ENCODE measurements at places on chromosomes 13 and 19.

DNA sequence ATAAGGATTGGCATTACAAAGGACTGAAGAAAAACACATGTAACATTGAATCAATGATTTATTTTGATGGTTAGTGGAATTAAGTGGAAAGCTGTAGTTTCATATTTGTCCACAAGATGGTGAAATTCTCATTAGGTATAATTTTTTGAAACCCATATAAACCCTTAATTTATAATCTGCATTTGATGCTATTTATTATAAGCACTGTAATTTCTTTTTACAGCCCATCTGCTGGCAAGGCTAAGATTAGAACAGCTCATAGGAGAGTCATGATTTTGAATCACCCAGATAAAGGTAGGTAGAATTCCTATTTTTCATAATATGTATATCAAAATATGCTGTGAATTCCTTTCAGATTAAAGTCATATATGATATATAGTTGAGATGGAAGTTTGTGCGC is 62.2 kb downstream of the DNAJC15 start:
- H3K36me3 ChIP-seq: peaks cover 25% of the 10 kb centered on the region
- H3K4me3 ChIP-seq: no peak overlapping the region
- H3K27me3 ChIP-seq: no peaks in the 10 kb centered on the region
- H3K4me1 ChIP-seq: peaks cover 10% of the 10 kb centered on the region
- DNase-seq: no peak

- no peak overlapping the region for H3K27ac ChIP-seq
- DNase-seq: no peak
- H3K27me3 ChIP-seq: no peaks in the 10 kb centered on the region
- peaks cover 35% of the 10 kb centered on the region for H3K4me1 ChIP-seq
- peaks cover 73% of the 10 kb centered on the region for H3K36me3 ChIP-seq
Measured at GRCh38 chr19:35170359-35171061, 16.0 kb downstream of the FXYD5 start.

GRCh38 chr19:15432018-15432494 is 13.3 kb upstream of the AKAP8L start:
- H3K36me3 ChIP-seq: peaks cover 17% of the 10 kb centered on the region
- no peak for DNase-seq
- no peaks in the 10 kb centered on the region for H3K27me3 ChIP-seq

- H3K4me1 ChIP-seq: peaks cover 28% of the 10 kb centered on the region
- DNase-seq: peak; percentile 99
- no peaks in the 10 kb centered on the region for H3K27me3 ChIP-seq
- no peak within 1 kb of the TSS for H3K27ac ChIP-seq
- H3K4me3 ChIP-seq: no peak within 1 kb of the TSS
Measured at GRCh38 chr19:42268704-42269477, at the start of gene CIC. CIC (plus strand) TSS chr19:42269252; CDS start chr19:42271784, 2,532 bp downstream.

DNA sequence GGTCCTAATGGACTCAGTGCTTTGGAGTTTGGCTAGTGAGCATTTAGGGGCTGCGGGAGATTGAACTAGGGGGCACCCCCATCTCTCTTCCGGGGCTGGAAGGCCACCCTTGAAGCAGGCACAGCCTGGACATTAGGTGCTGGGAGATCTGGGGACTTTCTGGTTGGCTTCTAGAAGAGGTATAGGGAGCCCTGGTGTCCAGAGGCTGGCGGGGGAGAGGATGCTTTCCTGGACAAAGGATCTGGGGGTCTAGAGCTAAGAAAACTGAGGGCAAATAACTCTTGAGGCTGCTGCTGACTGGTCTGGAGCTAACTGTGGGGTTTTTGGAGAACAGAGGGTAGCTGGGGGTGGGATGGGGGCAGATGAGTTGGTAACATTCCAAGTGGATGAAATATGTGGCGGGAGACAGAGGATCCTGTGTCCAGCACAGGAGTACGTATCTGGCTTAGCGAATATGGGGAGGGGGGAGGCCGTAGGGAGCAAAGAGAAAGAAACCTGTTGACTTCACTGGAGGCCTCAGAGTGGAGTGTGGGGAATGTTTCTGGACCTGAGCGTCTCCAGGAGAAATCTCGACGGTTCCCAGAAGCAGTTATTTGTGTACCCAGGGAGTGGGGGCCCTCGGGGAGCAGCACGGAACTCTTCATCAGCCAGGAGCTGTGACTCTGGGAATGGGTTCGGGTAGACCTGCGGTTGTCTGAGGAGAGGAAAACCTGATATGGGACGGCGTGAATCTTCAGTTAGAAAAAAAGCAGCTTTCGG is 1.4 kb downstream of the HNRNPUL1 start:
- peak overlapping the region; percentile 100 for H3K27ac ChIP-seq
- H3K36me3 ChIP-seq: peaks cover 35% of the 10 kb centered on the region
- peak overlapping the region; percentile 89 for H3K4me3 ChIP-seq

DNA sequence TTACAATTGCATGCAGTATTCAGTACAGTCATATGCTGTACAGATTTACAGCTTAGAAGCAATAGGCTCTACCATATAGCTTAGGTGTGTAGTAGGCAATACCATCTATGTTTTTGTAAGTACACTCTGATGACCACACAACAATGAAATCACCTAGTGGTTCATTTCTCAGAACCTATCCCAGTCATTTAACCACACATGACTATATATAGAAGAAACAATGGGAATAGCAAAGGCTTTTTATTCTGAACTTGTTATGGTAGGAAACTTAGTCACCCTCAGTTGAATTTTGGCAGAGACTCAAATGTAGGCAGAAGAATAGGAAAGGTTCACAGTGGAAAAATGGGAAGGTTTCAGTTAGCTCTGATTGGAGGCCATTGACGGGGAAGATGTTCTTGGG is 1075.1 kb upstream of the MIR17HG start:
- no peaks in the 10 kb centered on the region for H3K4me1 ChIP-seq
- no peak overlapping the region for H3K4me3 ChIP-seq
- H3K27me3 ChIP-seq: no peaks in the 10 kb centered on the region

DNA sequence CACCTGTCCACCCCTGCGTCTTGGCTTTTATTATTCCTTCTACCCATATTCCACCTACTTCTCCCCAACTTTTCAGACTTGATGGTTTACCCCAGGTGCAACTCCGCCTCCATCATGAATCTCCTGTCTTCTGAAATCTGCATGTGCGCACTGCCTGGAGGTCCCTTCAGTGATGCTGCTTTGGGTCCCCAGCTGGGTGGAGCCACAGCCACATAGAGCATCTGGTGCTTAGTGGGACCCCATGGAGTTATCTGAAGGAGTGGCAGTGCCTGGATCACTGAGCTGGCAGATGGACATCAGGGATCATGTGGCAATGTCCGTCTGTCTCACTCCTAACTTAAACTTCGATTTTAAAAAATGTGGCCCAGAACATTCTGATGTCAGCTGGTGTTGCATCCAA is 13.5 kb downstream of the ZNF536 start:
- no peaks in the 10 kb centered on the region for H3K4me1 ChIP-seq
- H3K27ac ChIP-seq: no peak overlapping the region
- H3K36me3 ChIP-seq: no peaks in the 10 kb centered on the region
- no peak overlapping the region for H3K4me3 ChIP-seq
- DNase-seq: no peak
- no peaks in the 10 kb centered on the region for H3K27me3 ChIP-seq

- no peak for DNase-seq
- no peak overlapping the region for H3K4me3 ChIP-seq
- H3K4me1 ChIP-seq: peaks cover 5% of the 10 kb centered on the region
- no peak overlapping the region for H3K27ac ChIP-seq
- H3K36me3 ChIP-seq: peaks cover 45% of the 10 kb centered on the region
- no peaks in the 10 kb centered on the region for H3K27me3 ChIP-seq
Measured at GRCh38 chr13:52421216-52421615, 15.2 kb upstream of the THSD1 start.

DNA sequence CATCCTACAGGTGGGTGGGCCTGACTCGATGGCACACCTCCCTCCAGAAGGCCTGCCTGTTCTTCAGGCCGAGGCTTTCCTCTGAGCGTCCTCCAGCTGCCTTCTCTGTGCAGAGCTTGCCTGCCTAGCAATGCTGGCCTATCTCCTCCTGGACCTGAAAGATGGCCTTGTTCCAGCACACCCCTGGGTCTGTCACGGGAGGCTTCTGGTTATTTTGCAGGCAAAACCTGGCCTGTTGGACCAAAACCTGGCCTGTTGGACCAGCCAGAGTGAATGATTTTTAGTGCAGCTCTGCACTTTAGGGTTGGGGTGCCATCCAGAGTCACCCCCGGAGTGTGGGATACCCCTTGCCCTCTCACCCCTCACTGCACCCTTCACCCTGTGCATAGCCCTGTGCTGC is 128.4 kb downstream of the KATNAL1 start:
- H3K4me1 ChIP-seq: peaks cover 2% of the 10 kb centered on the region
- H3K27ac ChIP-seq: no peak overlapping the region
- peaks cover 2% of the 10 kb centered on the region for H3K27me3 ChIP-seq
- no peak for DNase-seq
- H3K36me3 ChIP-seq: no peaks in the 10 kb centered on the region

- no peaks in the 10 kb centered on the region for H3K27me3 ChIP-seq
- DNase-seq: no peak
- no peak overlapping the region for H3K27ac ChIP-seq
- H3K4me3 ChIP-seq: no peak overlapping the region
Measured at GRCh38 chr19:21434516-21434915, 37.6 kb downstream of the ZNF493 start.

DNA sequence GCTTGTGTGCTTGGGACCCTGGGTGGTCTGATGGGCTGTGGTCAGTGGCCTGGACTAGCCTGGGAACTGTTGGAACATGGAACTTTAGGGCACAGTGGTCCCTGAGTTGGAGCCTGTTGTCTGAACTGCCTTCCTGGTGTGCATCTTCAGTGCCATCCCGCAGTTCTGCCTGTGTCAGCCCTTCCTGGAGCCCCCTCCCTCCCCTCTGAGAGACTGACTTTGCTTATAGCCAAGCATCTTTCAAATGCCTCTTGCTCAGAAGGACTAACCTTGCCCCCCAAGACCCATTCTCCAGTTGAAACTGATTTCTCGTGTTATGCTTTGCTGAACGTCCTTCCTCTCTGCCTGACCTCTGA is 14.3 kb downstream of the MAU2 start:
- peaks cover 26% of the 10 kb centered on the region for H3K36me3 ChIP-seq
- H3K27ac ChIP-seq: no peak overlapping the region
- H3K4me3 ChIP-seq: no peak overlapping the region
- no peaks in the 10 kb centered on the region for H3K27me3 ChIP-seq

DNA sequence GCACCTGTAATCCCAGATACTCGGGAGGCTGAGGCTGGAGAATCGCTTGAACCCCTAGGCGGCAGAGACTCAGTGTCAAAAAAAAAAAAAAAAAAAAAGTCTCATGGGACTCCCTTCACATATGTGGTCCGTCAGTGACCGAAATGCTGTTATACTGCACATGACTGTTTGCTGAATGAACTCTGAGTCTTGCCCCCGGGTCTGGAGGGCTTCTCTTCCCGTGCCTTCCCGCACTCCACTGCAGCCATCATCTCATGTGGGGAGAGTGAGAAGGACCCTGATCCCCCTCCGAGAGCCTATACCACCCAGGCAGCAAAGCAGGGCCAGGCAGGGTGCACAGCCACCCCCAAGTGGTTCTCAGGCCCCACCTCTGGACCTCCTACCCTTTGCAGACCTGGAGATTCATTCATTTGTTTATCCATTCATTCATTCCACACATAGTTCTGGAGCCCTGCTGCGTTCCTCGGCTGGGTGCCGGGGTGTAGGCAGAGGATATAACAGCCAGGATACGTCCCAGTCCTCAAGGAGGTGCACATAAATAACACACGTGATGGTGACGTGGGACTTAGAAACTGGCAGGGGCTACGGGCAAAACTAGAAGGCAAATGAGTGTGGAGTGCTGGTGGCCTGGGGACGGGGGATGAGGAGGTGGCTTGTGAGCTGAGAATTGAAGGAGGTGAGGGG is 14.2 kb downstream of the NDUFA11 start:
- no peaks in the 10 kb centered on the region for H3K36me3 ChIP-seq
- DNase-seq: no peak
- H3K27ac ChIP-seq: no peak overlapping the region
- H3K4me1 ChIP-seq: no peaks in the 10 kb centered on the region

GRCh38 chr19:441213-441836 is 19.5 kb downstream of the SHC2 start:
- no peaks in the 10 kb centered on the region for H3K36me3 ChIP-seq
- no peak overlapping the region for H3K27ac ChIP-seq
- H3K4me1 ChIP-seq: no peaks in the 10 kb centered on the region
- no peak overlapping the region for H3K4me3 ChIP-seq
- no peaks in the 10 kb centered on the region for H3K27me3 ChIP-seq

GRCh38 chr13:66665991-66666390 is 564.1 kb downstream of the PCDH9 start:
- H3K27me3 ChIP-seq: no peaks in the 10 kb centered on the region
- no peaks in the 10 kb centered on the region for H3K4me1 ChIP-seq
- no peak overlapping the region for H3K4me3 ChIP-seq
- H3K27ac ChIP-seq: no peak overlapping the region
- DNase-seq: no peak

DNA sequence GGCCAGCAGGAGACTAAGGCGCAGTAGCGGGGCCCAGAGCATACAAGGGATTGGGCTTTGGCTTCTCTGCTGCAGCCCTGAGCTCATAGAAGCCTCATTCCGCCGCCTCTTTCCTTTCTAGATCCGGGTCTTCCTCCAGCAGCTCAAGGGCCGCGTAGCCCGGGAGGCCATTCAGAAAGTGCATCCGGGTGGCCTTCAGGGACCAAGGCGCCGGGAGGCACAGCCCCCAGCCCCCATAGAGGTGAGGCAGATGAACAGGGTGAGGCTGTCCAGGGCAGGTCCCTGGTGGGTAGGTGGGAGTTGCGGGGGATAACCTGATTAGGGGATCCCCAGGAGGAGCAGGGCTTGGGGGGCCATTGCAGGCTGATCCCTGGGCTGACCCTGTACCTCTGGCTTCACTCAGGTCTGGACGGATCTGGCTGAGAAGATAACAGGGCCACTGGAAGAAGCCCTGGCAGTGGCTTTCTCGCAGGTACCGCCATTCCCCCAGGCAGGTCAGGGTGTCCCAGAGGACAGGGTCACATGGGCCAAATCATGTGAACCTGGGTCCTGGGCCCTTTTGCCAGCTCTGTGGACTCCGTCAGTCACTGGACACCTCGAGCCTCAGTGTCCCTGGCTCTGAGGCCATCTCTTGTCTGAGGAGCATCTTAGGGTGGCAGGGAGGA is 1.3 kb downstream of the SNAPC2 start:
- H3K36me3 ChIP-seq: peaks cover 9% of the 10 kb centered on the region
- H3K27me3 ChIP-seq: peaks cover 20% of the 10 kb centered on the region
- peaks cover 23% of the 10 kb centered on the region for H3K4me1 ChIP-seq
- peak overlapping the region; percentile 98 for H3K27ac ChIP-seq
- H3K4me3 ChIP-seq: peak overlapping the region; percentile 97

DNA sequence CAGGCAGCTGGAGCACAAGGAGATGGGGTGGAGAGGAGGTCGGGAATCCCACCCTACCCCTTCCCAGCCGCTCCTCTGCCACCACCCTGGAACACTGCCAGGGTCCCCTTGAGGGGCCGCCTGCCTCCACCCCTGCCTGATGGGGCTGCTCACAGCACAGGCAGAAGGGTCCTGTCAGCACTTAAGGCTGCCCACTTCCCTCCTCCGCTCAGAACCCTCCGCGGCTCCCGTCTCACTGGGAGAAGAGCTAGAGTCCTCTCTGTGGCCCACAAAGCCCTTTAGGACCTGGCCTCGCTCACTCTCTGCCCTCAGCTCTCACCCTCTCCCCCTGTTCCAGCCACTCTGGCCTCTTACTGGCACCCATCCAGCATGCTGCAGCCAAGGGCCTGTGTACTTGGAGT is 3.4 kb upstream of the POLD1 start:
- H3K27me3 ChIP-seq: no peaks in the 10 kb centered on the region
- H3K4me1 ChIP-seq: peaks cover 27% of the 10 kb centered on the region
- no peak for DNase-seq
- H3K36me3 ChIP-seq: peaks cover 50% of the 10 kb centered on the region
- no peak overlapping the region for H3K4me3 ChIP-seq
- H3K27ac ChIP-seq: no peak overlapping the region

- H3K27me3 ChIP-seq: no peaks in the 10 kb centered on the region
- H3K4me1 ChIP-seq: no peaks in the 10 kb centered on the region
- no peaks in the 10 kb centered on the region for H3K36me3 ChIP-seq
- H3K4me3 ChIP-seq: no peak overlapping the region
- H3K27ac ChIP-seq: no peak overlapping the region
Measured at GRCh38 chr13:34469196-34469986, 472.7 kb upstream of the NBEA start.
